Memory B cell (primary cell): ENCODE measurements at places on chromosomes 6 and 20.

DNA sequence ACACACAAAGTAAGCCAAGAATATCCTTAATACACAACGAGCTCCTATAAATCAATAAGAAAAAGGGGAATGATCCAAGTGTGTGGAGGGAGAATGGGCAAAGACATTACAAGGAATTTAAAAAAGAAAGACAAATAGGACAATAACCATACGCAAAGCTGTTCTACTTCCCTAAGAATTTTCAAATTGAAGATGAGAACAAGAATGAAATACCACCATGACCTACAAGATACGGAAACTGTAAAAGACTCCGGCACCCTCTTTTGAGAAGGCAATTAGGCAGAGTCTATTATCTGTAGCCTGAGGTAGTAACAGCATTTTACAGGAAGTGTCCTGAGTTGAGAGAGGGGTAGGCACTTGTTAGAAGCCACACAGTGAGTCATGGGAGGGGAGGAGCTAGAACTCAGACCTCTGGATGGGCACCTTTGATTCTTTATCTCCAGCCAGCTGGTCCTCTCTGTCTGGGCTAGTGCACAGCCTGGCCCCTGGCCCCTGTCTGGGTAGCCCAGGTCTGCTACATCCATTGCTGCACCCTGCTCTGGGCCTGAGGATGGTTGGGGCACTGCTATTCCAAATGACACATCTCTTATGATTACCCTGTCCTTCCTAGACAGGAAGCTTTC is 15.3 kb downstream of the RSPO4 start:
- H3K4me1 ChIP-seq, result no peaks in the 10 kb centered on the region
- peaks cover 34% of the 10 kb centered on the region for H3K27me3 ChIP-seq
- no peak overlapping the region for H3K27ac ChIP-seq
- DNase-seq, result no peak

DNA sequence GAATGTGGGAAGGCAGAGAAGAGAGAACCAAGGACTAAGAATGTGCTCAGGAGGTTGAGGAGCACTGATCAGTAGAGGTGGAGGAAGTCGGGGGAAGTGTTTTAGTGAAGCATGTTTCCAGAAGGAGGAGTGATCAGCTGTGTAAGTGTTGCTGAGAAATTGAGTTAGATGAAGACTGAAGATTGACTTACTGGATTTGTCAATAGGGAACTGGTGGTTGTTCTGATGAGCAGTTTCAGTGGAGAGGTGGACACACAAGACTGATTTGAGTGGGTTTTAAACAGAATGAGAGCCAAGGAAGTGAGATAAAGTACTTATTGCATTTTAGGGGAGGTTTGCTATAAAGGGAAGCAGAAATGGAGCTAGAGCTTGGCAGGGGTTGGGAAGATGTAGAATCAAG is 182.6 kb downstream of the CDKAL1 start:
- peaks cover 2% of the 10 kb centered on the region for H3K4me1 ChIP-seq
- H3K27ac ChIP-seq, result no peak overlapping the region
- H3K4me3 ChIP-seq, result no peak overlapping the region
- peaks cover 6% of the 10 kb centered on the region for H3K36me3 ChIP-seq
- H3K27me3 ChIP-seq, result no peaks in the 10 kb centered on the region
- no peak for DNase-seq

- no peak for DNase-seq
- H3K36me3 ChIP-seq, result no peaks in the 10 kb centered on the region
- H3K27me3 ChIP-seq, result peaks cover 12% of the 10 kb centered on the region
- H3K4me3 ChIP-seq, result no peak overlapping the region
These were observed 38.6 kb downstream of the NPEPL1 start for GRCh38 chr20:58731192-58731591.

DNA sequence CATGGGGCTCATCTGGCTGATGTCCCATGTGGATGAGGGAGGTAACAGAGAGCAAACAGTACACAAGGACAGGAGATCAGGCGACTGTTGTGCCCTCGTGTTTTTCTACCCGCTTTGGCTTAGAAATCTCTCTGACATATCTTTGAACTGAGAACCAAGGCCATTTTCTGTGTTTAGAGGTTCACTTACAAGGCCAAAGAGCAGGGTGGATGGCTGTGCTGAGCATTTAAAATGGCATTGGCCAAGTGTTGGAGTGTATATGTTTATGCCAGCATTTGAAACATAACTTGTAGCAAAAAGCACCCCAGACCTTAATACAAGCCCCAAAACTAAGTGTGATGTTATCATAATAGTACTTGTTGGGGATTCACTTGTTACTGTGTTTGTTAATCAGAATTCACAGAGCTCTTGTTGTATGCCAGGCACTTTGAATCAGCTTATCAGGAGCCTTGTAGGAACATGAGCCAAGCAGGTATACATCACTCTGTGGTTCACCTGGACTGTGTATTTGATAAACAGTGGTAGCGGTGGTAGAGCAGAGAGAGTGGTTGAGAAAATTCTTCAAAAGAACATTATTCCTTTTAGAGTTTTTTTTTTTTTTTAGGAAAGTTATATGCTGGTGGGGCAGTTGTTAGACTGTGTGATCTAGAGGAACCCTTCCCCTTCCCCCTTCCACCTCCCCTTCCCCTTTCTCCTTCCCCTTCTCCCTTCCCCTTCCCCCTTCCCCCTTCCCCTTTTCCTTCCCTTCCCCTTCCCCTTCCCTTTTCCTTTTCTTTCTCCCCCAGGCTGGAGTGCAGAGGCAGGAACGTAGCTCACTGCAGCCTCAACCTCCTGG is 71.3 kb downstream of the ATRN start:
- H3K27me3 ChIP-seq, result no peaks in the 10 kb centered on the region
- H3K4me3 ChIP-seq, result no peak overlapping the region
- peaks cover 5% of the 10 kb centered on the region for H3K4me1 ChIP-seq
- no peak overlapping the region for H3K27ac ChIP-seq
- H3K36me3 ChIP-seq, result peaks cover 31% of the 10 kb centered on the region
- no peak for DNase-seq

DNA sequence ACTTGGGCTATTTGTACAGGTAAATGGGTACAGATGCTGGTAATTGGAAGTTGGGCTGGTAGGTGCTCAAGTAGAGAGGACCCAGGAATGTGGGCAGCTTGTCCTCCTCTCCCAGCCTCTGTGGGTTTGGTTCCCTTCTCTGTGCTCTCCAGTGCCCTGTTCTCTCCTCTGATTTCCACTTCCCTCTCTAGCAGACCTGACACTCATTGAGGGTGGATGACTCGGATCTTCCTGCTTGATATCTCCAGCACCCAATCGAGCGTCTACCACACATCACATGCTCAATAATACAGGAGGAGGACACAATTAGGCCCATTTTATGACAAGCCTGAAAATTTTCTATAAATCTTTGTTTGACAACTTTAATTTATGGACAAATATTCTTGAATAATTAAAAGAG is 23.7 kb downstream of the CST1 start:
- H3K36me3 ChIP-seq, result no peaks in the 10 kb centered on the region
- no peaks in the 10 kb centered on the region for H3K4me1 ChIP-seq
- no peak for DNase-seq
- H3K27me3 ChIP-seq, result peaks cover 1% of the 10 kb centered on the region
- H3K27ac ChIP-seq, result no peak overlapping the region
- H3K4me3 ChIP-seq, result no peak overlapping the region

DNA sequence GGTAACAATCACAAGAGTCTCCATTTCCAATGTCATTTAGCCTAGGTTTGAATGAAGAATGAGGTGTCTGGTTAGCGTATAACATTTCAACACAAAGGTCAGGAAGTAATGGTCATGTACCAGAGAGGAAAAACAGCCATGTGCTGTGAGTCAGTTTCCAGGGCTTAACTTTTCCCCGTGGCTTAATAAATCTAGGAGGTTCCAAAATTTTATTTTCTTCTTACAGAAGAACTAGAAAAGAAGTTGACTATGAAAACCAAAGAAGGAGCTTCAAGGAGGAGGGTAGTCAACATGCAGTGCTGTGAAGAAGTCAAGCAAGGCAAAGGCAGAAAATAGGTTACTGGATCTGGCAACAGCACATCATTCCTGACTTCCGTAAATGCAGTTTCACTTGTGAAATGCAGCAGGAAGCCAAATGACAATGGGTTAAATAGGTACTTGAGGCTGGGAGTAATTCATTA is 8.4 kb upstream of the GABRR2 start:
- DNase-seq, result no peak
- peaks cover 24% of the 10 kb centered on the region for H3K4me1 ChIP-seq
- H3K36me3 ChIP-seq, result peaks cover 33% of the 10 kb centered on the region
- no peak overlapping the region for H3K27ac ChIP-seq

DNA sequence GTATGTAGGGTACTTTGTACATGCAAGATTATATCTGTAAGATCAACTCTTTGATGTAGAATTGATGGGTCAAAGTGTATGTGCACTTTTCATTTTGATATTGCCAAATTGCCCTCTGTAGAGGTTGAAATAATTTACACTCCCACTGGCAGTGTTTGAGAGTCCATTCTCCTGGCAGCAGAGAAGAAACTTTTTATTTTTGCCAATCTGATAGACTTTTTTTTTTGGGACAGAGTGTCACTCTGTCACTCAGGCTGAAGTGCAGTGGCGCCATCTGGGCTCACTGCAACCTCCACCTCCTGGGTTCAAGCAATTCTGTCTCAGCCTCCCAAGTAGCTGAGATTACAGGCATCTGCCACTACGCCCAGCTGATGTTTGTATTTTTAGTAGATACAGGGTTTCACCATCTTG is 199.2 kb downstream of the ZFAND3 start:
- H3K27ac ChIP-seq, result no peak overlapping the region
- no peaks in the 10 kb centered on the region for H3K27me3 ChIP-seq
- H3K36me3 ChIP-seq, result no peaks in the 10 kb centered on the region
- H3K4me1 ChIP-seq, result peaks cover 17% of the 10 kb centered on the region
- DNase-seq, result no peak

DNA sequence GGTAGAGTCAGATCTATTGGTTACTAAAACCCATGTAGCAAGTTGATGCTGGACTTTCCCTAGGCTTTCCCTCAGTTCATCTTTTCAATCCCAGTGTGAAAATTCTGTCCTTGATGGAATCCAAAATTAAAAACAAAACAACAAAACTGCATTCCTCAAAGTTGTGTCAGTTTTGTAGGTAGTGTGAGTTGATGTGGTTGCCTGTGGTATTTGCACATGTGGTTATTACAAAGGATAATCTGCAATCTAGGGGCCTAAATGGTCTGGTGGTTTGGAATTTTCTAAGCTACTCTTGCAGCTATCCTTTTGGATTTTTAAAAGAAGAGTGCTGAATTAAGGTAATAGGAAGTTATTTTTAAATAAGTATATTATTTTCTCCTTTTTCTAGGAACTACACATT is 132.2 kb upstream of the SCGN start:
- no peaks in the 10 kb centered on the region for H3K4me1 ChIP-seq
- H3K4me3 ChIP-seq, result no peak overlapping the region
- H3K27me3 ChIP-seq, result peaks cover 7% of the 10 kb centered on the region
- H3K27ac ChIP-seq, result no peak overlapping the region

DNA sequence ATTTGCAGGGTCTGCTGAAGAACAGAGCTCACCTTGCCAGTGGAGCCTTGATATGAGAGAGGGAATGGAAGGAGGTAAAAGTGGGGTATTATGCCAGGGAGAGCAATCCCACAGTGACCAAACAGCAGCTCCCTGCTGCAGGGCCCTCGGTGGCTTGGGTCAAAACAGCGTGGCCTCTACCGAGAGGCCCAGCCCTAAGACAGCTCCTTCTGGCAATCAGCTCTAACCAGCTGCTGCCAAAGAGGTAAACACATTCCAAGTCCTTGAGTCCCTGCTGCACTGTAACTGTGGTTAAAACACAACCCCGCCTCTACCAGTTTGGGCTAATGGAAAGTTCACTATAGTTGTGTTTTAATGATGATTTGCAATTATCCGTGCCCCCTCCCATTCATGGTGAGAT is 1.4 kb upstream of the DAAM2 start:
- no peak overlapping the region for H3K4me3 ChIP-seq
- H3K27ac ChIP-seq, result no peak overlapping the region
- H3K27me3 ChIP-seq, result peaks cover 13% of the 10 kb centered on the region
- DNase-seq, result no peak
- H3K4me1 ChIP-seq, result no peaks in the 10 kb centered on the region

DNA sequence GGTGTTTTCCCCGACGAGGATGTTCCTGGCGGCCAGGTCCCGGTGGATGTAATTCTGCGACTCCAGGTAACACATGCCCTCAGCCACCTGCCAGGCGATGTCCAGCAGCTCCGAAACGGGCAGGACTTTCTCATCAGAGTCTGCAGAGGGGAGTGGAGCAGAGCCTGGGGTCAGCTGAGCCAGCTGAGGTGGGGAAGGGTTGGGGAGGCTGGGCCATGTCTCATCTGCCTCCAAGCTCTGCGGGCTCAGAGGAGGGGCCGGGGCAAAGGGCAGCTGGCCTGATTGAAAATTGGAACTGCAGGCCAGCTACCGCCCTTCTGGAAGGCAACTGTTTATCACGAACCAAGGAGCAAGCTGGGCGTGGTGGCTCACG is 6.4 kb downstream of the PTK6 start:
- peaks cover 2% of the 10 kb centered on the region for H3K36me3 ChIP-seq
- H3K4me1 ChIP-seq, result peaks cover 18% of the 10 kb centered on the region
- H3K27ac ChIP-seq, result no peak overlapping the region
- H3K4me3 ChIP-seq, result no peak overlapping the region
- H3K27me3 ChIP-seq, result peaks cover 10% of the 10 kb centered on the region

GRCh38 chr6:95087394-95088097 is 489.8 kb upstream of the MANEA start:
- no peaks in the 10 kb centered on the region for H3K4me1 ChIP-seq
- H3K27me3 ChIP-seq, result no peaks in the 10 kb centered on the region
- DNase-seq, result no peak
- H3K36me3 ChIP-seq, result no peaks in the 10 kb centered on the region

DNA sequence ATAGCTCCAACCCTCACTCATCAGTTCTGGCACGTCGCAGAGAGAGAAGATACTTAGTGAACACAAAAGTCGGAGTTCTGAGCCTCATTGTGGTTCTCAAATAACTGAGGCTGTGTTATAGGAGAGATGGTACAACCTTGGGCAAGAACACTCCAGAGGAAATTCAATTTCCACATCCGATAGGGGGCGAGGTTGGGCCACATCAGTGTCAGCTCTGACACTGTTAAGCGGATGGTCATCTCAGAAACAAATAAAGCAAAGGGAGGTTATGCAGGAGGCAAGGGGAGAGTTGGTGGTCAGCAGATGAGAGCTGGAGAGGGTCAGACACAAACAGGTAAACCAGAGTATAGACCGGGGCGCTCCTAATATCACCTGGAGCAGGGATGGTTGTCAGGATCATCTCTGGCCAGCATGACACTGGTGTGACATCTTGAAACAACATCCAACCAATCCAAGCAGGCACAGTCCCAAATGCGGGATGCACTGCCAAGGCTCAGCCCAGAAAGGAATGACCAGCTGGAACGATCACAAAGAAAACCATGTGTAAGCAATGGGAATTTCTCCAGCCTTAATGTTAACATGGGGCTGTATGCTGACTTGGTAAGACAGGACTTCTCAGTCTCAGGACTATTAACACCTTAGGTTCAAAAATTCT is 331.8 kb downstream of the HACE1 start:
- no peak for DNase-seq
- peaks cover 6% of the 10 kb centered on the region for H3K27me3 ChIP-seq
- H3K4me3 ChIP-seq, result no peak overlapping the region

DNA sequence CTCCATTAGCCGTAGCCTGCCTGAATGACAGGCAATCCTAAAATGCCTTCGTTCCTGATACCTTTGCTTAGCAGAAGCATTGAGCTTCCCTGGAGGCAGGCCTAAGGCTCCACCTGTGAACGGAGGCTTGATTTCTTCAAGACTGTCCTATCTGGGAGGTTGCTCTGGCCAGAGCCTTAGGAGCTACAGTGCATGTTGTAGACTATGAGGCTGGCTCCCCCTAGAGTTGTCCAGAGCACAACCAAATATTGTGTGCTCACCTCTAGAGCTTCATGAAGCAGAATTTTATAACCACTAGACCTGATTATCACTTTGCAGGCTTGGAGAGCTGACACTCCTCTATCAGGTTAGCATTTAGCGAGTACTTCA is 217.8 kb downstream of the MAFB start:
- peaks cover 25% of the 10 kb centered on the region for H3K4me1 ChIP-seq
- H3K36me3 ChIP-seq, result no peaks in the 10 kb centered on the region
- no peak for DNase-seq
- no peak overlapping the region for H3K27ac ChIP-seq
